ENCODE measurements at places on chromosomes 7 and 10.
A peak's percentile ranks its signal among the peaks of the same experiment; 100 is the strongest.

GRCh38 chr7:106592282-106593027 lies 68.5 kb downstream of the CCDC71L start:
- no peak for DNase-seq

DNA sequence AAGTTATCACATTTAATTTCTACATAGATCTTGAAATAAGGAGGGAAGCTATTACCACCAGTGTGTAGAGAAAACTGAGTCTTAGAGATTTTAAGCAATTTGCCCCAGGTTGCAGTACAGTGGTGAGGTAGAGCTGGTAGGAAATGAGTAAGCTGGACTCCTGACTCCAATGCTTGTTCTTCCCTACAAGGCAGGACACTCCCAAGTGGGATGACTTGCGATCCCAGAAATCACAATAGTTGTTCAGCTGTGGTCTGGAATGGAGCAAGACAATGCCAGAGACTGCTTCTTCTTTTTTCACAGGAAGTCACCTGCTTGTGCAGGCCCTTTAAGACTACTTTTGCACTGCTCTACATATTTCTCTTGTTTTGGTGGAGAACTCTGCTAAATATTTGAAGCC lies 327.2 kb upstream of the BMPER start:
- DNase-seq, result no peak

- DNase-seq, result no peak
Observed at GRCh38 chr7:68309806-68310205, 1288.5 kb upstream of the AUTS2 start.

- no peak for DNase-seq
Observed at GRCh38 chr7:133550145-133550544, 297.3 kb downstream of the EXOC4 start.

DNA sequence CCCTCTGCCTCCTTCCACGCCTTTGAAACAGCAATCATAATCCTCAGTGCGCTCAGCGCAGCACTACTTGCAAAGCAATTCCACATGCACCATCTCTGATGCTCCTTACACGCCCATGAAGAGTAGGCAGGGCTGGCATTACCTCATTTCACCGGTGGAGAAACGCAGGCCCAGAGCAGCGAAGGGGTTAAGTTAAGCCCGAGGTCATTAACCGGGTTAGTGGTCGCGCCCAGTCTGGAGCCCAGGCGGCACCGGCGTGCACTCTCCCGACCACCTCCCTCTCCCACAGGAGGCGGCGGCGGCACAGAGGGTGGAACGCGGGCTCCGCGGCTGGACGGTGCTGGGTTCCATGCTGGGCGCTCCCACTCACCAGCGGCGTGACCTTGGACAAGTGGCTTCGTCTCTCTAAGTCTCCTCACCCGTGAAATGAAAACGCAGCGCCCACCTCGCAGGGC lies 515 bp downstream of the FASTK start:
- no peak for DNase-seq

DNA sequence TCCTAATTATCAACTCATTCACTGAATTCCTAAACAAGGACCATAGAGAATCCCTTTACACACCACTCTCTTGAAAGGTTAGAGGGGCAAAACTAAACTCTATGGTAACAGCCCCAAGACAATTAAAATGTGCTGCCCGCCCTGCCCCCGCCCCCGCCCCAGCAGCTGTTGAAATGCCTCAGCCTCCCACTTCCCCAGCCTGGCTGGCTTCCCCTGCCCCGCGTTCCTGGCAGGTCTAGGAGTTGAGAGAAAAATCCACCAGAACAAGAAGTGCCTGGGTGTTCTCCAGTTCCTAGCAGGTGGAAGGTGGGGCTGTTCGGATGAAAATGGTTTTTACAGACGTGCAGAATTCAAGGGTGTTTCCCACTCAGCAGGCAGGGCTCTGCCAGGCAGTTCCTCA lies 109.5 kb upstream of the ZEB1 start:
- no peak for DNase-seq

DNA sequence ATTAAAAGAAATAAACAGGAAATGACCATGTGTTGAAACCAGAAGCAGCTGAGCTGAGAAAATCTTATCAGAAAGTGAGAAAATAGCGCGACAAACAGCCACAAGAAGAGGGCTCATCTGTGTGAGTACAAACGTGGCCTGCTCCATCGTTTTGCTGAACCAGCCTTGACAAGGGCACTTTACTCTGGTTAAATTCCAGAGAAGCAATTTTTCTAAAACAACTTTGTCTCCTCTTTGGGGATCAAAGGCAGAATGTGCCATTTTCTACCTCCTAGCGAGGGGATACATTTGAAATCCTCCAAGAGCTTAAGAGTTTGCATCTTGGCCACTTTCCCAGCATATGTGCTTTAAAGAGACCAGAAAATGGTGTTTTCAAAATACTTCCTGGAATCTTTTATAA lies 51.3 kb upstream of the VIPR2 start:
- no peak for DNase-seq

- no peak for DNase-seq
Observed at GRCh38 chr10:6863381-6863780, 283.3 kb upstream of the PRKCQ start.

DNA sequence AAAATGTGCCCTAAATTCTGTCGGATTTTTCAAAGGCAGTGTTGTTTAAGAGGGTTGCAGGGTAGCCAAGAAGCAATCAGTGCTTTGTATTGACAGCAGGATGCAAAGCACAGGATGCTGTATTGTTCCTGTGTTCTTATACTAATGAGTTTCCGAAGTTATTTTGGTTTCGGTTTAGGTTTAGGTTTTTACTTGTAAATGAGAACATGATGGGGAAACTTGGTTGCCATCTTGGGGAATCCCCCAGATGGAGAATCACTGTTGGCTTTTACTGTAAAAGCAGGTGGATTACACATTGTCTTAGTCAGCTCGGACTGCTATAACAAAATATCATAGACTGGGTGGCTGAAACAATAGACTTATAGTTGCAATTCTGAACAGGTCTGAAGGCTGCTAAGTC lies 72.1 kb downstream of the INHBA start:
- no peak for DNase-seq

- DNase-seq, result peak; percentile 58
Observed at GRCh38 chr7:51080622-51081269, 235.9 kb downstream of the COBL start.

DNA sequence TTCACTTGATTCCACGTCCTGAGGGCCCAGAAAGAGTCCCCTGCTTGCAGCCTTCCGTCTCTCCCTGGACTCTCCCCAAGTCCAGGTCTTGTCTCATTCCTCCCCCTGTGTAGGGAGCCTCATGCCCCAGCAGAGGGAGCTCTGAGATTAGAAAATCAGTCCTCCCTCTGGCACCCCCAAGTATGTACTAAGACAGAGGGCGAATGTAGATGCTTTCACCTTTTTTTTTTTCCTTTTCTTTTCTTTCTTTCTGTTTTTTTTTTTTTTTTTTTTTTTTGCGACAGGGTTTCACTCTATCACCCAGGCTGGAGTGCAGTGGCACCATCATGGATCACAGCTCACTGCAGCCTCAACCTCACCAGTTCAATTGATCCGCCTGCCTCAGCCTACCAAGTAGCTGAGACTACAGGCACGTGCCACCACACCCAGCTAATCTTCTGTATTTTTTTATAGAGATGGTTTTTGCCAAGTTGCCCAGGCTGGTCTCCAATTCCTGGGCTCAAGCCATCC lies 10.3 kb downstream of the SFXN3 start:
- no peak for DNase-seq

- no peak for DNase-seq
Observed at GRCh38 chr10:35160743-35161142, 34.1 kb downstream of the CREM start.

DNA sequence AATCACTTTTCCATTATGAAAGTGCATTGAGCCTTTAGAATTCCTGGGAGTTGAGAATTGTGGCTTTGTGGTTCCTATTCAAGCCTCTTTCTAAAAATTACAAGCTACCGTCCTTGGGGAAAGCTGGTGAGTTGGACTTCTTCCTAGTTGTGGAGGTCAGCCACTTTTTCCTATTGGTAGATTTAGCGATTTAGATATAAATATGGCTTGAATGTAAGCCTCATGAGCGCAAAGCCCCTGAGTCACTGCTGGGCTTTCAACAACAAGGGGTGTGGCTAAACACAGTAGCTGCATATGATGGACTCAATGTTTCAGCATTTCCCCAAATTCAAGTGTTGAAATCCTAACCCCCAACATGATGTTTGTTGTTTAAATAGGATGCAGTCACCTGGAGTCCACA lies 150.0 kb upstream of the IGFBP3 start:
- DNase-seq, result no peak

DNA sequence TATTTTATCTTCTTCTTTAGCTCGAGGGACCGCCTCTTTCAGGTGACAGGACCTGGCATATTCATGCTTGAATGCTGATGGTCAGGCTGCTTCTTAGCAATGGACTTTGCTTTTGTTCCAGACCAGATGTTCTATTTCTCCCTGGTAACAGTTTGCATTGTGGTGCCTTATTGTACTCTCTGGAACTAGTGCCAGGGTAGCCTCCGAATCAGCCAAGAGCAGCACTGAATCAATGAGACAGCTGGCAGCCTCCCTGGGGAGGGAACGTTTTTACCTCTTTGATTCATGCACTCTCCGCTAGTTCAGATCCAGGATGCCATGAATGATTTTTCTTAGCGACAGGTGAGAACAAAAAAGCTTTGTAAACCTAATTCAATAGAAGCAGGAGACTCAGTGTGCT lies 54.1 kb upstream of the NXPH1 start:
- no peak for DNase-seq

GRCh38 chr10:13685885-13686284 lies 99.1 kb downstream of the PRPF18 start:
- no peak for DNase-seq

- DNase-seq, result no peak
Observed at GRCh38 chr7:3078514-3078913, 34.8 kb upstream of the CARD11 start.

DNA sequence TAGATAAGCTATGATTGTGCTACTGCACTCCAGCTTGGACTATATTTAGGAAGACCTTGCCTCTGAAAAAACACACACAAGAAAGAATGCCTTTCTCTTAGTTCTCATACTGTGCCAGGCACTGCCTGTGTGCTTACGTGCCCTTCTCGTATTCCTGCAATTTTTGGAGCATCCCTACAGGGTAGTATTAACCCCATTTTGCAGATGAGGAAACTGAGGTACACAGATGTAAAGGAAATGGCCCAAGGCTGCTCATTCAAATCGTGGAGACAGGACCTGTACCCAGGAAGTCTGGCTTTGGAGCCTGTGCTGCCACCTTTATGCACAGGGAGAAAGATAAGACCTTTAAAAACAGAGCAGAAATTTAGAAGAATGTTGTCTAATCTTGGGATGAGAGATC lies 16.7 kb downstream of the AGAP3 start:
- DNase-seq, result no peak

DNA sequence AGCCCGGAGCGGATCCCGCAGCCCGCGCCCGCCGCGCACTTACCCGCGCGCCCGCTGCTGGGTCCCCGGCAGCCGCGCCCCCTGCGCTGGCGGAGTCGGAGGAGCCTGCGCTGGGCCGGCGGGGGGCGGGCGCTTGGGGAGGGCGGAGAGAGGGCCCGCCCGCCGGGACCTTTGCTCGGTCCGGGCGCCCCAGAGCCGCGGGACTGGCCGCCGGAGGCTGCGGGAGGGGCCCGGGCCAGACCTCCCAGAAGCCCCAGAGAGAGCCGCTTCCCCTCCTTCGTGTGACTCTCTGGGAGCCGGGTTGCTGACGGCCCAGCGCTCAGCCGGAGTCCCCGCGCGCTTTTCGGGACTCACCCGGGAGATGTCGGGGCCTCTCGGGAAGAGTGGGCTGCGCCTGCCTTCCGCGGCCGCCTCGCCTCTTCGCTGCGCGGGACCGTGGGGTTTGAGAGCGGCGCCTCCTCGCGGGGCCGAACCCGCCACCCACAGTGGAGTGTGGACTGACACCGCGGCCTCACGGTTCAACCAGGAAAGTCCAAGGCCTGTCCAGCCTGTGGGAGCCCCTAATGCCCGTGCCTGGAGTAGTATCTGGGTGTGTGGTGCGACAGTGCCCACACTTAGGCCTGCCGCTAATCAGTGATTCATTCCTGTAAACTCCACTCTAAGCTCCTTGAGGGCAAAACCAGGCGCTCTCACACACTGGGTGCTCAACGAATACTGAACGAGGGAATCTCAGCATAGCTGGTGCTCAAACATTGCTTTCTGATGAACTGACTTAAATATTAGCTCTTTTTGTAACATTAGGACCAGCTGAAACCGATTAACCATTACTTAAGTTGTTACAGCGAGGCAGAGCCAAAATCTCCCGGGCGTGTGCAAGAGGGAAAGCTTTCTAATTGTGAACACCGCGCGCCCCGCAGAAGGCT lies at the start of gene GSDME:
GSDME (minus strand) TSS at position 112 of the 923 bp plus-strand sequence. CDS start 7,690 bp downstream, outside the sequence.
- DNase-seq, result no peak

- no peak for DNase-seq
Observed at GRCh38 chr7:41661596-41661995, 41.3 kb downstream of the INHBA start.

DNA sequence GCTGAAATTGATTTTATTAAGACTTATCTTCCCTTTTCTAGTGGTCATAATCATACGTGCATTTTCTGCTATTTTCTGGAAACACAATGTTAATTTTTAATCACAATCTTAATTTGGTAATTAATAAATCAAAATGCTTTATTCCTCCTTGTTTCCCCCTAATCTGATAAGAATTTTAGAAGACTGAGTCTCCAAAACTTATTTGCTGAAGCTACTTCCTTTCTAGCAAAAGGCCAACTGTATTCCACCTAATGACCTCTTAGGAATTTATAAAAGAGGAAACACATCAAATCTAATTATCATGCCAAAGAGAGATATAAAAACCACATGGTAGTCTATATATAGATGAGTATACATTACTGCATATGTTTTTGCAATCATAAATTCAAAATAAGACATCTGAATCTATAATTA lies 140.6 kb downstream of the GNAI1 start:
- DNase-seq, result no peak

- DNase-seq, result no peak
Observed at GRCh38 chr7:143484119-143484518, 6.4 kb downstream of the TAS2R41 start.

DNA sequence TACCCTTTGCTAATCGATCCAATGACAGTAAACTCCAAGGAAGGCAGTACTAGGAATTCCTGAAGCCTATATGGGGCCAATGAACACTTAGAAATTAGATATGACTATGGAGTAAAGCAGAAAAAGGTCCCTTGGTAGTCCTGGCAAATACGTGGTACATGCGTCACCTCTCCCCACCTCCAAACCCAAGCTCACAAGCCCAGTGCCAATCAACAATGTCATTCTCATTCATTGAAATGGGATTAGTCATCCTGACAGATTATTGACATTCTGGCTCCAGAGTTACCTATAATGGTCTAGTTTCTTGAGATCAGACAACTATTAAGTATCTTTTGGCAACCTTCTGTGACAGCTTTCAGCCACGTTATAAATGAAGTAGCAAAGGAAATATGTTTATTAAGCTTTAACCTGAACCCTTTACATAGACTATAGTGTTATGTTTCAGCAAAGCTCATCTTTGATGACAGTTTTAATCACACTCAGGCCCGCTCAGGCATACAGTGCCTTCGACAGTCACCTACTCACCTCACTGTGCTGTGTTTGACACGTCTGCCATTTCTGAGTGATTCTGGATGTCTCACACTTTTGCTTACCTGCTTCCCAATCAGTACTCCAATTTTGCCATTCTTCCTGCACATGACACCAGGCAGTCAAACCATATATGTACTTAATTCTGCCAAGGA lies 69.6 kb upstream of the ADO start:
- DNase-seq, result no peak

GRCh38 chr7:36037121-36037662 lies 115.9 kb upstream of the EEPD1 start:
- no peak for DNase-seq

GRCh38 chr10:14507176-14507575 lies 176.5 kb upstream of the FRMD4A start:
- DNase-seq, result no peak
